Endothelial cell of umbilical vein (primary cell): ENCODE measurements at places on chromosomes 7 and 10. TPM values are rescaled to one million over a fixed set of nuclear protein-coding genes. Genes with fewer than 3 reads are reported as not detected.

GRCh38 chr10:132665946-132666704 lies 119.8 kb downstream of the NKX6-2 start:
- peak; percentile 96 for DNase-seq

GRCh38 chr10:75335191-75335590 lies 66.4 kb downstream of the ZNF503 start:
- no peak for DNase-seq

- DNase-seq: no peak
These were observed 40.3 kb upstream of the GNAT3 start for GRCh38 chr7:80552031-80552694.

DNA sequence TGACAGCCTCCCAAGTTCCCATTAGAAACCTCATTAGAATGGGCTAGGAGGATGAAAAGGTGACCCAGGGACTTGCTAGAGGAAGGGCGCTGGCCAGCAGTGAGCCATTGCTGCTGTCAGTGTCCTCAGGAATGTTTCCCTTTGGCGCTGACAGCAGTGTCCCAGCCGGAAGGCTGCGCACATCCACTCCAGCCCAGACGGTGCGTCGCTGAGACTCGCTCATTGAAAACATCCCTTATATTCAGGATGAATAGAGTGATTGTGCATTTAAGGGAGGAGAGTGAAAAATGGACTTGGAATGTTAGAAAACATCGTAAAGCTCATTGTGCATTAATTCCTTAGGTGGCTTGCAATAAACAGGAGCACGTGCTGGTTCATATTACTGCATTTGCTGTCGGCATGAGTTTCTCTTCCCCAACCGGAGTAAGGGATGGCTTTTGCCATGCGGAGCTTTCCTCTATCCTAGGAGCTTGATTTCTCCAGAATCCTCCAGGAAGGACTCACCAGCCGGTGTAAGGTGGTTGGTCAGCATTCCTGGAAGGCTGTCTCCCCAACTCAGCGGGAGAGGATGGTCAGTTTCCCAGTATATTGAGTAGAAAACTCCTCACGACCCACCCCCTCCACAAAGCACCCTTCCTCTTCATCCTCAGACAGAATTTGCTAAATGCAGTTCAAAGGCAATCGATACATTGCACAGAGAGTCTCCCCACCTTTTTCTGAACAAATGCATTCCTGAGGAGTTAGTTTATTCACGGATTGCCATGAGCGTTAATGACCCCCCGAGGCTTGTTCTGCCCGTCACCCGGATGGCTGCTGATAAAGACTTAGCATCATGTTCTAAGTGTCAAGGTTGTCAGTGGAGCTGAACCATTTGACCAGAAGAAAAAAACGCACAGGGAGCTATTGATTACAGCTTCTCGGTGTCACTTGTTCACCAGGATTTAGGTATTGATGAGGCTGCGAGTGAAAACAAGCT lies 201.8 kb downstream of the EBF3 start:
- DNase-seq: no peak

- no peak for DNase-seq
These were observed 63.2 kb downstream of the USP6NL start for GRCh38 chr10:11548065-11548767.

DNA sequence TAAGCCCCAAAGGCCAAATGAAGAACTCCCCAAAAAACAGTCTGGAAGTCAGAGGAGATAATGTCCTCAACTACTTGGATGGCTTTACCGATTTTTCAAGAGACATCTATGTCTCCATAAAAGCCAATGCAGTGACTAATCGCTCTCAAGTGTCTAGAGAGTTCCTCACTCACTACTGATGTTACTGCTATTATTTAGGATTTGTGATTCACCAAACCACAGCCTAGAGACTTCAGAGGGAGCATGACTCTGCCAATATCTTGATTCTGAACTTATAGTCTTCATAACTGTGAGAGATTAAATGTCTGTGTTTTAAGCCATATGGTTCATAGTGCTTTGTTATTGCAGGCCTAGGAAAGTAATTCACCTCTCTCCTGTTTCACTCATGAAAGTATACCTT lies 160.2 kb downstream of the IPMK start:
- DNase-seq: no peak

DNA sequence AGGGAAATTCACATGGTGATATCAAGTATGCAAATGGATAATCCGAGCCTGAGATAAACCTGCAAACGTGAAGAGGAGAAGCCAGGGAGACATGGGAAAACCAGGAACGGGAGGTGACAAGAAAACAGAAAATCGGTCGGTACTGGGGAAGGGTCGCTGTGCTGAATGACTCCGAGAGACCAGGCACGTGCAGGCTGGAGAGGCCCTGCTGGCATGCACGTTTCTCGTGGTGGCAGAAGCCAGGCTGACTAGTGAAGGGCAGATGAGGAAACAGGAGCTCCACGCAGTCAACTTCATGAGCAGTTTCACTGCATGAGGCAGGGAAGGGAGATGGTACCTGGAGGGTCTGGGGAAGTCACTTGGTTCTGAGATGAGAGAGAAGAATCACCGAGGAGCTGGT lies 48.3 kb downstream of the KIAA1549 start:
- DNase-seq: no peak

- DNase-seq: no peak
These were observed 11.4 kb downstream of the BLNK start for GRCh38 chr10:96260014-96260413.

KIN gene
- total RNA-seq: 13.6 and 14.4 TPM in 2 replicates
